Activated T-cell treated with anti-CD3 and anti-CD28 coated beads for 48 hours (primary cell): ENCODE measurements at places on chromosomes 16 and 17.

- DNase-seq: no peak
Observed at GRCh38 chr17:35183332-35183731, 10.9 kb downstream of the SLC35G3 start.

DNA sequence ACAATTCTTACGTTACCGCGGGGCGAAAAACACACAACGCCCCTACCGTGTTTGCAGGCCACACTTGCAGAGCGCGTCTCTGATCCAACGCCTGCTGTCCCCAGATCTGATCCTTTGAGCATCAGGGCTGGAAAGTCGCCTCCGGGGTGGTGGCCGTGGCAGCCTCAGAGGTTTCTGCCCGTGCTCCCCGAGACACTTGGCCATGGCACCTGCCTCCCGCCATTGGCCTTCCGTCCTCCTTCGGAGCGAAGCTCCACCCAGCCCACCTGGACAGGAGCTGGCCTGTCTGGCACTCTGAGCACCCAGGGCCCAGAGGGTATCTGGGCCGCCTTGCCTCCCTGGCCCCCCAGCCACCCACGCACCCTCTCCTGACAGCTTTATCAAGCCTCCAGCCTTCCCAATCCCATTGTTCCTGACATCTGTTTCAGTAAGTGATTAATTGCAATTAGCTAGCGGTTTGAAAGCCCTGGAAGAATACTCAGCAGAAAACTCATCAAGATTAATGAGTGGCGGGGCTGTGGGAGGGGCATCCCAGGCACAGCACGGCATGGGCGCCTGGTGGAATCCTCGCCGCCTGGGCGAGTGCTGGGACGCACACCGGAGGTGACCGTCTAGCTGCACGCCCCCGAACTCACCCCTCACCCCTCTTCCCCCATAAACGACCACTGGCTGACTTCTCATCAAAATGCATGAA is 181.5 kb upstream of the GSE1 start:
- DNase-seq: no peak

DNA sequence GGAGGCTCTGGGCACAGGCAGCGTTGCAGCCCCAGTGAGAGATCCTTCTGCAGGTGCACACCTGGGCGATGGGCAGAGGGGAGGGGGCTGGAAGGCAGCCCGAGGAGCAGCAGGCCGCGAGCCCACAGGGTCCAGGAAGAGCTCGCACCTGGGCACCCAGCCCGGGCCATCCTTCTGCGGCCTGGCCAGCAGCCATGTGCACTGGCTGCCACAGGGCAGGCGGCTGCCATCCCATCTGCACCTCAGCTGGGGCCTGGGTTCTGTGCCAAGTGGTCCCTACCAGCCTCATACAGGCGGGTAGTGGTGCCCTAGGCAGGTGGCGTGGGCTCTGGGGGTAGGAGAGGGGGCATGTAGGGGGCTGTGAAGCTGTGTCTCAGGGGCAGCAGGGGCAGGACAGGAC is 197.2 kb downstream of the RBFOX3 start:
- DNase-seq: no peak

GRCh38 chr16:11564046-11564926 is 22.4 kb downstream of the LITAF start:
- DNase-seq: no peak

GRCh38 chr17:11589716-11590115 is 8.6 kb upstream of the DNAH9 start:
- no peak for DNase-seq

- DNase-seq: no peak
Observed at GRCh38 chr16:83955218-83956130, 2.4 kb downstream of the OSGIN1 start.

- no peak for DNase-seq
Observed at GRCh38 chr17:628089-628941, 86.3 kb downstream of the VPS53 start.

- DNase-seq: no peak
Observed at GRCh38 chr16:76639685-76640289, 362.6 kb downstream of the CNTNAP4 start.

GRCh38 chr17:7019839-7020519 is 2.9 kb upstream of the BCL6B start:
- no peak for DNase-seq

GRCh38 chr17:32565401-32565800 is 78.6 kb downstream of the CDK5R1 start:
- no peak for DNase-seq

DNA sequence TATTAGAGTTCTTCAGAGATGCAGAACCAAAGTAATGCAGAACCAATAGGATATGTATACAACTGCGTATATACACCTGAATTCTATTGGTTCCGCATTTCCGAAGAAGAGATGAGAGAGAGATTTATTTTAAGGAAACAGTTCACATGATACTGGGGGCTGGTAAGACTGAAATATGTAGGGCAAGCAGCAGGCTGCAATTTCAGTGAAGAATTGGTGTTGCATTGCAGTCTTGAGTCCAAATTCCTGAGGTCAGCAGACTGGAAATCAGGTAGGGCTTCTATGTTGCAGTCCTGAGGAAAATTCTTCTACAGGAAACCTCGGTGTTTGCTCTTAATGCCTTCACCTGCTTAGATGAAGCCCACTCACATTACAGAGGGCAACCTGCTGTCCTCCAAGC is 128.2 kb upstream of the MED13 start:
- DNase-seq: no peak

- DNase-seq: peak; percentile 72
Observed at GRCh38 chr16:1102921-1103635, 7.0 kb upstream of the C1QTNF8 start.

DNA sequence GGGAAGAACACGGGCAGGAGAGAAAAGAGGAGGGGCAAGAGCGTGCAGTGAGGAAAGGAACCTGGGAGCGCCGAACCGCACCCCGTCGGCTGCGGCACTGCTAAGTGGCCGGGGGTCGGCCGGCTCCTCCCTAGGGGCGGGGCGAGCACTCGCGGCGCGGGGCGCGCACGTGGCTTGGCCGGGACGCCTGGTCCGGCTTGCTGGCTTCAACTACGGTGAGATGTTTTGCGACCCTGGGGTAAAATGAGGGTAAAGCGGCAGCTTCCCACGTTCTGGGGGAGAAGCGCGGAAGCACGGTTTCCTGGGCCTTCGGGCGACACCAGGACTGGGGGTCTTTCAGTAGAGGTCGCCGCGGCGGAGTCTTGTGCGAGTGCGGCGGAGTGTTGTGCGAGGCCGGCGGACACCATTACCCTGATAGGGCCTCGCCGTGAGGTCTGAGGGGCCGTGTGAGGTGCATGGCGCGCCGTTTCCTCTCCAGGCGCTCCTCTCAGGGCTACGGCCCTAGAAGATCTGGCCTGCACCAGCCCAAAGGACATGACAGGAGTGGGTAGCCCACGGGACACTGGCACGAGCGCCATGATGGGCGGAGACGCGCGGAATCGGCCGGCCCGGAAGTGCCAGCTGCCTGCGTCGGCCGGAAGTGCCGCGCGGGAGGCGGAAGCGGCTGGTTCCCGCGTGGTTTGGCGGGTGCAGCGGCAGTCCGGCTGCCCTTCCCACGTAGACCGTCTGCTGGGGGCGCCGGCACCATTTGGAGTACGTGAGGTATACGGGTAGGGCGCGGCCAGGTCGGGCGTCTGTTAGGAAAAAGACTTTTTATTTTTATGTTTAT is at the start of the genes MYO19 and PIGW:
MYO19 (minus strand) TSS at position 29 of the 829 bp plus-strand sequence. CDS start 2,330 bp downstream, outside the sequence.
PIGW (plus strand) TSS at position 148 of the 829 bp plus-strand sequence. CDS start 2,115 bp downstream, outside the sequence.
- DNase-seq: peak; percentile 89

DNA sequence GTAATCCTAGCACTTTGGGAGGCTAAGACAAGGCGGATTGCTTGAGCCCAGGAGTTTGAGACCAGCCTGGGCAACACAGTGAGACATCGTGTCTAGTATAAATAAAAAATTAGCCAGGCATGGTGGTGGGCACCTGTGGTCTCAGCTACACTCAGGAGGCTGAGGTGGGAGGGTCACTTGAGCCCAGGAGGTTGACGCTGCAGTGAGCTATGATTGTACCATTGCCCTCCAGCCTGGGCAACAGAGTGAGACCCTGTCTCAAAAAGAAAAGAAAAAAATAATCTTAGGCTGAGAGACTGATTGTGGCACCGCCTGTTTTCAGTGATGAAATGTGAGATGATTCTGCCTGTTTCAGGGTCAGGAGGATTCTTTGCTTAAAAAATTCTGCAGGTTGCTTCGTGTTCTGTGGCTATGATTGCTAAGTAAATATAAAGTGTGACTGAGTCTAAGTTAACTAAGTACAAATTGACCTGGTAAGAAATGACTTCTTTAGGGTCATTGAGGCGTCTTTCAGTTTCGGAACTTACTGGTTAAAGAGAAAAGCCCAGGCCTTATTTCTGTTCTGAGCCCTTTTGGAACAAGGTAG is 128.3 kb downstream of the SOCS1 start:
- DNase-seq: no peak

GRCh38 chr17:51672065-51672464 is 411.7 kb downstream of the UTP18 start:
- no peak for DNase-seq

DNA sequence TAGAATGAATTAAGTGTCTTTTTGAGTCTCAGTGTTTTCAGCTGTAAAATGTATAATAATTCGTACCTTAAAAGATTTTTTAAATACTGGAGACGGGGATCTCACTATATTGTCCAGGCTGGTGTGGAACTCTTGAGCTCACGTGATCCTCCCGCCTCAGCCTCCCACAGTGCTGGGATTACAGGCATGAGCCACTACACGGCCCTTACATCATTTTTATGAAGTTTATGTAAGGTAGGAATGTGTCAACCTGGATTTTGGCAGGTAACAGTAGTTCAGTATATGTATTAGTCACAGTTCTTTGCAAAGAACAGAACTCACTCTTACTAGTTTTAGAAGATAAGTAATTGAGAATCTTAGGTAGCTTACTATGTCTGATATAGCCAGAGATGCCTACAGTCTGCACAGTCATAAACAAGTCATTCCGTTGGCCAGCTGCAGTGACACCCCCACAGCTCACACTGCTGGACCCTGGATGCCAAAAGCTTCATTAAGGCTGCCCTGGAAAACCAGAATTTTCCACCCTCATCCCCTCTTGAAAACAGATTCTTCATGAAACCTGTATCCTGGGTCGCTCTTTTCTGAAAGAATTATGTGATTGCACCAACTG is 583 bp upstream of the COX6A2 start:
- DNase-seq: no peak

DNA sequence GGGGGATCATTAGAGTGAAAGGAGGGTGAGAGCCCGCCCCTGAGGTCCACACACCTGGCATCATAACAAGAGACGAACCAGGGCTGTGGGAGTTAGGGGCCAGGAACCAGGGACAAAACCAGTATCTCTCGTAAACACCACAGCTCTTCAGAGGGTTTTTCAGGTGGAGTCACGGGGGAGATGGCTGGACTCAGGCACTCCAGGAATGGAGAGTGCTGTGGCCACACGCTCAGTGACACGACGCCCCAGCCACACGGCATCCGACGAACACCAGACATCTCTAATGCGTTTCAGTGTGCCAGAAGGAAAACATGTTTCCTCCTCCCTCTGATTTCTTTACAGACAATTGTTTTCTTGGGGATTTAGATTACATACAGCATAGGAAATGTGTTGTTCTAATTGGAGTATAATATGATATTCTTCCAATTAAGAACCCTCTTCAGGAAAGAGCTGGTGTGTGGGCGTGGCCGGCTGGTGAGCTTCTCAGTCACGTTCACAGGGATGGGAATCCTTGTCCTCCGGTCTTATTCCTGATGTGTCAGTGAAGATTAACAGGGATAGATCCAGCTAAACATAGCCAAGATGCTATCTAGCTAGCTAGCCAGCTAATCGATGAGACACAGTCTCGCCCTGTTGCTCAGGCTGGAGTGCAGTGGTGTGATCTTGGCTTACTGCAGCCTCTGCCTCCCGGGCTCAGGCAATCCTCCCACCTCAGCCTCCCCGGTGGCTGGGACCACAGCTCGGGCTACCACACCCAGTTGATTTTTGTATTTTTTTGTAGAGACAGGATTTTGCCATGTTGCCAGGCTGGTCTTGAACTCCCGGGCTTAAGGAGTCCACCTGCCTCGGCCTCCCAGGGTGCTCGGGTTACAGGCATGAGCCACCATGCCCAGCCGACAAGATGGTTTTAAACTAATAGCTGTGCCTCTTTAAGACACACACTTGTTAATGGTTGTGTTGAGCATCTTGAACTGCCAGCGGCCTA is 98.6 kb downstream of the BANP start:
- no peak for DNase-seq

DNA sequence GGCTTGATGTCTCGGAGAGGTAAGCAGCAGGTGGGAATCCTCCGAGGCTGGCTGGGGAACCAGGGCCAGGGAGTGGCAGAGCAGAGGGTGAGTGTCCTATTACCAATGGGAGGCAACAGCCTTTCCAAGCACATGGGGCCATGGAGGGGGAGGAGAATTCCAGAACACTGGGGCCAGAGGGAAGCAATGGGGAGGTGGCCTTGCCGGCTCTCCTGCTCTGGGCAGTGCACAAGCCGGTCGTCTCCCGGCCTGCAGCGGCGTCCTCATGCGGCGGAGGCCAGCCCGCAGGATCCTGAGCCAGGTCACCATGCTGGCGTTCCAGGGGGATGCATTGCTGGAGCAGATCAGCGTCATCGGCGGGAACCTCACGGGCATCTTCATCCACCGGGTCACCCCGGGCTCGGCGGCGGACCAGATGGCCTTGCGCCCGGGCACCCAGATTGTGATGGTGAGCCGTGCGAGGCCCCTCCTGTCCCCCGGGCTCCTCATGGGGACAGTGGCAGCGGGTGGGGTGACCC is 21.9 kb downstream of the SGSH start:
- DNase-seq: no peak

- no peak for DNase-seq
Observed at GRCh38 chr17:32299580-32300164, 34.0 kb downstream of the RHBDL3 start.

GRCh38 chr17:79217473-79218135 is 143.0 kb downstream of the ENGASE start:
- no peak for DNase-seq

- DNase-seq: no peak
Observed at GRCh38 chr16:6913566-6913965, 419.1 kb upstream of the RBFOX1 start.

- no peak for DNase-seq
Observed at GRCh38 chr17:72614871-72615626, 477.4 kb downstream of the SLC39A11 start.

GRCh38 chr17:44794851-44795413 is 35.2 kb downstream of the GJC1 start:
- DNase-seq: no peak

DNA sequence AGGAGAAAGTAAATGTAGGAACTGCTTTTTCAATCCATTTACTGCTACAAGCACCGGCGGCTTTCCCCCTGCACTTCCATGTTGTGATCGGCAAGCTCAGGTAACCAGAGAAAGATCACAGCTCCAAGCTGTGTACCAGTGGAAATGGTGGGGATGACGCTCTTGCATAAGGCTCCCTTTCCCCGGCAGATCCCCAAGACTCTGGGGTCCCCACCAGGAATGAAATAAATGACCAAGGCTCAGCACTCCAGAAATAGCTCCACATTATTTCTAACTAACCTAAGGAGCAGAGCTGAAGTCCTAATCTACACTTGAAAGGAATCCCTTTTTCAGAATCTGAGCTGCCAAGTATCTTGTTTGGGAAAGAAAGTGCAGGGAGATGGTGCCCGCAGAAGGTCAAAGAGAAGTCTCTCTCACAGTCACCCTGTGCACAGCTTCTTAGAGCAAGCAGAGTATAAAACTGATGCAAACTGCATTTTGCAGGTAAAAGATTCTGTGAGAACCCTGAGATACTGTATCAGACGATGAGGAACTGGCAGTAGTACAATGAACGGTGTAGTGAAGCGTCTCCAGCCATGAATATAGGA is 11.1 kb downstream of the GRB2 start:
- DNase-seq: no peak

GRCh38 chr17:64520359-64520758 is 13.6 kb downstream of the CEP95 start:
- no peak for DNase-seq
